Mesenteric fat pad (tissue), 1 donor: ENCODE measurements at places on chromosomes 16 and 17. TPM values are rescaled to one million over a fixed set of nuclear protein-coding genes. Genes with fewer than 3 reads are reported as not detected.
A peak's percentile ranks its signal among the peaks of the same experiment; 100 is the strongest.

DNA sequence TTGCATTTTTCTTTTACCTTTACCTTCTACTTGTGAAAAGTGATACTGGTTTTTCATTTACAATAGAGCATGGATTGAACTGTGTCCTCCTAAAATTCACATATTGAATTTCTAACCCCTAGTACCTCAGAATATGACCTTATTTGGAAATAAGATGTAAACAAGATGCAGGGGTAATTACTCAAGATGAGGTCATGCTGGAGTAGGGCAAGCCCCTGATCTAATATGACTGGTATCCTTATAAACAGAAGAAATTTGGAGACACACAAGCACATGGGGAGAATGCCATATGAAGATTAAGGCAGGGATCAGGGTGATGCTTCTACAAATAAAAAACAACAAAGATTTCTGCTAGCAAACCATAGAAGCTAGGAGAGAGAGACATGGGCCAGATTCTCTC lies 12.2 kb downstream of the MYH13 start:
- no peak for DNase-seq

DNA sequence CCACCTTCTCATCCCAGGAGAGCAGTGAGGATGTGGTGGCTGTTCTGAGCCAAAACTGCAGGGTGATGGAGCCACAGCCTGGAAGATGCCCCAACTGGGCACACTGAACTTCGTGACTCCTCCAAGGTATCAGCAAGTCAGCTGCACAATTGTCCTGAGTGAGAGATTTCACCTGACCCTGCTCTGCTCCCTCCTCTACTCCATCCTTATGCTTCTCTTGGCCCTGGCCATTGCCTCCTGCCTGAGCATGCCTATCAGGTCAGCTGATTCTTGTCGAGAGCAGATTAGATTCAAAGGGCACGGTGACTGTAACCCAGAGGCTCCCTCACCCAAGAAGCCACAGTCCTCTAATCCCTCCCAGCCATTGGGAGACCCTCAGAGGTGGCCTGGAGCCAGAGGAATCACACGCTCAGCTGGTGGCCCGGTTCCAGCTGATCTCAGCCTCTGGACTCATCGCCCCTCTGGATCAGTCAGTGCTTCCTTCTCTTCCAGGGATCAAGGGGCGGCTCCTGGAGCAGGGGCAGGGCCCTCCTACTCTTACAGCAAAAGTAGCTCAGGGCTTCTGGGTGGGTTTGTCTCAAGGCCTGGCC lies 7.0 kb upstream of the CYB561 start:
- no peak for DNase-seq

Gene TTYH2
- 5.6 TPM for total RNA-seq

DNA sequence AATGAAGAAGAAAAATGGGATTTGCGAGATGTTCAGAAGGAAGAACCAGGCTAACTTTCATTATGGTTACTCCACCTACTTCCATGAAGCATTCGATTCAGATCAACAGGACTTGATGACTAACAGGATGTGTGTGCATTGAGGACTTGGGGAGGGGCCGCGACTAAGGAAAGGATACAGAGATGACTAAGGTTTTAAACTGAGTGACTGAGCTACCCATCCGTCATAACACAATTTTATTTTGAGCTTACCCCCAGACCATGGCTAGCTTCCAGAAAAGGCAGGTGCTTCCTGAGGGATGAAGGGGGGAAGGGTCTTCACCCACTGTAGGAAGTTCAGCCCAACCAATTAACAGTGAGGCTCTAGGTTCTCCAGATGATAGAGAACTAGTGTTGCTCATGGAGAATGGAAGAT lies 2.5 kb upstream of the CDYL2 start:
- no peak for DNase-seq

Gene CCDC200
- total RNA-seq: not detected

DNA sequence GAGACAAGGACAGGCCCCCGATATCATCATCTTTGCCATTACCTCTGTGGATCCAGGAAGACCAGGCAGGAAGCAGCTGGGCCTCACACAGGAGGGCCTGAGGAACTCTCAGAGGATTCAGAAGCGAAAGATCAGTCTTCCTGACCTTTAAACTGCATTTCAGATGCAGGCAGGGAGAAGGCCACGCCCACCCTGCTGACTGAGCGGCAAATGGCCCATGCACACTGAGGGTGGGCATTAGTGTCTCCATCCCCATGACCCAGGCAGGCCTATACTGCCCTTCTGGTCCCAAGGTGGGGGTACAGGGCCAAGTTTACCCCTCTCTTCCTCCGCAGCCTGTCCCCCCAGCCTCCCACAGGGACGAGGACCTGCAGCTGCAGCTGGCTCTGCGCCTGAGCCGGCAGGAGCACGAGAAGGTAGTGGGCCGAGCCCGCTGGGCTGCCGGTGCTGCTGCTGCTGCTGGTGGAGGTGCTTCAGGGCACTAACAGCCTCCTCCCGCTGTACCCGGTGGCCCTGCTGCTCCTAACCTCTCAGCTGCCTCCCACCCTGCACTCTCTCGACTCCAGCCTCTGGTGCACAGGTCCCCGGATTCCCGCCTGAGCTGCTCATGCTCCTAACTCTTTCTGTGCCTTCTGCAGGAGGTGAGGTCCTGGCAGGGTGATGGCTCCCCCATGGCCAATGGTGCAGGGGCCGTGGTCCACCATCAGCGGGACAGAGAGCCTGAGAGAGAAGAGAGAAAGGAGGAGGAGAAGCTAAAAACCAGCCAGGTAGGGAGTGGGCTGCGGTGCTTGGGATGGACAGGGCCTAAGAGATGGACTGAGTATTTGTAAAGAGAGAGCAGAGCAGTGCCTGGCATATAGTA lies 6.2 kb downstream of the EPN3 start:
- DNase-seq: no peak

GRCh38 chr16:2200313-2200712 lies 3.9 kb upstream of the CASKIN1 start:
- DNase-seq: no peak

GRCh38 chr16:11409398-11409797 lies 64.1 kb downstream of the RMI2 start:
- no peak for DNase-seq

Gene HOXB8
- 2.3 TPM for total RNA-seq

Gene PYDC1
- not detected for total RNA-seq

GRCh38 chr17:42458497-42459255 lies at the start of gene ATP6V0A1:
Gene ATP6V0A1, plus strand, starts transcription at chr17:42458878. Its CDS starts 2,017 bp downstream, at chr17:42460895.
- peak; percentile 99 for DNase-seq

Gene NPIPA2
- 7.4 TPM for total RNA-seq

DNA sequence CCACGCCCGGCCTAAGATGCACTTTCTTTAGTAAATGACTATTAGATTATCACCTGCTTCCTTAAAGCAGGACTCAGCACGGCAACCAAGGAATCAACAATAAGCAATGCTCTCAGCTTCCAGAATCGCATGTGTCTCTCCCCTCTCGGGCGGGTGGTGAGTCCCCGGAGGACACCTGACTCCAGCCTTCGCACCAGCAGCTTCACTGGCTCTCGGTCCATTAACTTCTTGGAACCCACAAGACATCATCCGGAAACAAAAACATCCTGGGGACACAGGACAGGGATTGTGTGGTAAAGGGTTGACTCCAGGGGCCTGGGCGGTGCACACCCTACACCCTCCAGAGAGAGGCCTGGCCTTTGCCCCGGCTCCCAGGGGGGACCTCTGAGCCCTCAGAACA lies 22.7 kb downstream of the UTS2R start:
- DNase-seq: no peak

GRCh38 chr17:12637745-12638651 lies 27.7 kb upstream of the MYOCD start:
- no peak for DNase-seq

GRCh38 chr16:31427441-31428278 lies 500 bp downstream of the COX6A2 start:
- DNase-seq: no peak

- DNase-seq: no peak
Observed at GRCh38 chr17:34245351-34245905, 9.7 kb upstream of the CCL2 start.

- no peak for DNase-seq
Observed at GRCh38 chr16:85227946-85228862, 115.9 kb upstream of the CIBAR2 start.

GRCh38 chr17:78665952-78666920 lies 89.0 kb upstream of the DNAH17 start:
- no peak for DNase-seq

DNA sequence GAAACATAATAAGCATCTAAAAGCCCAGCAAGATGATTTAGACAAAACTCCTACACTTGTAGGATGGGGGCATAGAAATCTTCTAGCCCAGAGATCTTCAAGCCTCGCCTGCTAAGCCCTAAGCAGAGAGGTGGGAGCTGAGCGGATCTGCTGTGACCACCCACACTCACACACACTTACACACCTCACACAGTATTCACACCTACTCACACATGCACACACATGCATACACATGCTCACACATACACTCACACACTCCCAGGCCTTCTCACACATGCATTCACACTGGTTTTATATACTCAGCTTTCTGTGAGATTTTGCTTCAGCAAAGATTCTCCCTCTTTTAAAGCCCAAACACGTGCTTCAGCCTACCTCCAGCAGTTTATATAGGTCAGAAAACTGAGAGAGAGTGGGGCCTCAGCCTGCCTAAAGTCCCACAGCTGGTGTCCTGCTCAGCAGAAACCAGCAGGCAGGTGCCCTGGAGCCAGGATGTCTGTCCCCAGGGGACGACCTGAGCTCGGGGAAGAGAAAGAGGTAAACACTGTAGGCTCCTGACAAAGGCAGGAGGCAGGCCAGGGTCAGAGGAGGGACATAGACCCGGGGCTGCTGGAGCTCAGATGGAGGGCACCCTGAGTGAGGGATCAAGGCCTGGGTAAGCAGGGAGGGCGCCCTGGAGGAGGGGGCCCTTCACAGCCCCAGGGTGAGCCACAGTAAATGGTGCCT lies 12.0 kb upstream of the KRT19 start:
- no peak for DNase-seq

Gene TBC1D3G
- total RNA-seq: not detected

DNA sequence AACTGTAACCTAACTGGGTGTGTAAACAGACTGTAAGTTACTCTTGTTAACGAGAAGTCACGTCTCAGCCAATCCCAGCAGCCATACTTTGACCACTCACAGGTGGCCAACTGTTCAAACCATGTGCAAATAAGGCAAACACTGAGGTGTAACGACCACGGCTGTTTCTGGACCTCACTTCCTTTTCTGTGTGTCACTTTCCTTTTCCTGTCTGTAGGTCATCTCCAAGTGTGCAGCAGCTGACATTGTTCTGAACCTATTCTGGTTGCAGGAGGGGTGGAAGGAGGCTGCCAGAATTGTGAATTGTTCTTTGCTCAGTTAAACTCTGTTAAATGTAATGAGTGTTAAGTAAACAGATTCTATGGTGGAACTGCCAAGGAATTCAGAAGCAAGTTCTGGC lies 627.4 kb downstream of the KCNJ2 start:
- no peak for DNase-seq

DNA sequence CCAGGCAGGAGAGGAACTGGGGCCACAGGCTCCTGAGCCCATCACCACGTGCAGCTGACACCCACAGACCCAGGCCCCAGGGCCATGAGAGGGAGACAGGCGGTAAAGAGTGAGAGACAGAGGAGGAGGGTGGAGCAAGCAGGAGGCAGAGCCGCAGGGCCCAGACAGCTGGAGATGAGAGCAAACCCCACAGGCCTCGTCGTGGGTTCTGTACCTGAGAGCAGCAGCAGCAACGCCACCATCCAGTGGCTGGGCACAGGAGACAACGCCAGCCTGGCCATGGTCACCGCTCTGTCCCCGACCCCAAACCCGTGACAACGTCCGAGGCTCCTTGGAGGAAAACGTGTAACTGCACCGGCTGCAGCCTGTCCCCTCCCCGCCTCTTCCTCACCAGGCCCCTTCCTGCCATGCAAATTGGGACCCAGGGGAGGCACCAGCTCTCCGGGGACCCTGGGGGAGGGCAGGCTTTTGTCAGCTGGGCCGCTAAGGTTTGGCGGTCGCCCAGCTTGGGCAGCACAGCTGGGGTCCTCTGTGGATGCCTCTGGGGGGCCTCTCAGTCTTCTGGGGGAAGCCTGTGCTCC lies at the start of gene CD79B:
Gene CD79B (minus strand): TSS at position 351 of the 581 bp plus-strand sequence. CDS start 70 bp downstream, at position 281.
- DNase-seq: no peak

GRCh38 chr17:74274709-74275340 lies 791 bp downstream of the DNAI2 start:
- DNase-seq: no peak

DNA sequence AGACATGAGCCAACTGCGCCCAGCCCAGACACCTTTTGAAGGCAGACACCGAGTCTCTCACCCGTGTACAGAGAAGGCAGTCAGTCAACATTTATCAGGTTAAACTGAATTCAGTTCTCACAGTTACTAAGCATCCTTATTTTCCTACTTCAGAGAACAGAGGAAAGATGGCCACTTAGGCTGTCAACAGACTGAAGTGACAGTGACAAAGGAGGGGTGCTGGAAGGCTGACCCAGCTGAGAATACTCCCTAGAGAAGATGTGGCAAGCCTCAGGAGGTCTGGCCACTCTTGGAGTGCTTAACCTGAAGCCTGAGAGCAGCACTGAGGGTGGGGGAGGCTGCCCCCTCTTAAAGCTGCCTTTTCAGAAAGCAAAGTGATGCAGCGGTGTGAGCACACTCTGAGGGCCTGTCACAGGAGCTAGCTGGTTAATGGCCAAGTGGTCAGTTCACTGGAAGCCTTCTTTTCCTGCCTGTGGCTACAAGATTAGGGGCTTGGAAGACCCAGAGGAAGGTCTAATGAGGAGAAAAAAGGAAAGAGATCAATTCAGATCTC lies 51.0 kb upstream of the SREBF1 start:
- DNase-seq: no peak

DNA sequence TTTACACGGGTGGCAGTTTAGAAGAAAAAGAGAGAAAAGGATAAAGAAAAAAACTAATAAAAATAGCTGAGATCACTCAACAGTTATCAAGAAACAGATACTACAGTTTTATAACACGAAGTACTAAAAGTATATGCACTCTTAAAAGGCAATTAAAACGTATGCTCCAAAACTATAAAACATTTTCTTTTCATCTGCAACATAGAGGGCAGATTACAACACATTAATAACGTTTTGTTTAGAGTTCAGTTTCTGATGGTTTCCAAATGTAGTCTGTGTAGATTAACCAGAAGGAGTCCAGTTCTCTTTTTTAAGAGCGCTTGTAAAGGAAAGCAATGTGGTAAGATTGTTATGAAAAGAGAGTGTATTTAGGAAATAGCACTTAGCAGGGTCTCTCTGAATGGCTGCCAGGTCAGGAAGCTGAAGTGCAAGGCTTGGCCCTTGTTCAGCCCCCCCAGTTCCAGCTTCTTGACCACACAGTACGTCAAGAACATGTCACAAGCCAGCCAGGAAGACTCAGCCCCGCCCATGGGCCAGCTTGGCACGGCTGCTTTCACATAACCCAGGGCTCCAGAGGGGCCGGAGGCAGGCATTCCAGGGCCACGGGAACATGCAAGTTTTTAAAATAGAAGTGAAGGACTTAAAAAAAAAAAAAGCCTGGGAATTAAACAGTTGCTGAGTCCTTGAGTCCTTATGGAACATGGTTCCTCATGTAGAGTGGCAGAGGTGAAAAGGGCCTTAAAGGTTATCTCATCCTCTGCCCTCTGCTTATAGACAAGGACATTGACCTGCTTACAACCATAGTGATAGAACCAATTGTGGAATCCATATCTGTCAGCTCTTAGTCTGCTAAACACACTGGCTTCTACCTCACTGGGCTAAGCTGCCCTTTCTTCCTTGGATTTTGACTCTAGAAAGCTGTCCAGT lies 147.4 kb upstream of the TBX2 start:
- DNase-seq: peak; percentile 92
